Natural killer cell (primary cell): ENCODE measurements at places on chromosomes 6 and 20. TPM values are rescaled to one million over a fixed set of nuclear protein-coding genes. Genes with fewer than 3 reads are reported as not detected.

GRCh38 chr6:149024361-149024760 lies 277.5 kb downstream of the UST start:
- H3K27me3 ChIP-seq = no peaks in the 10 kb centered on the region
- no peak overlapping the region for H3K27ac ChIP-seq
- no peak overlapping the region for H3K4me3 ChIP-seq

DNA sequence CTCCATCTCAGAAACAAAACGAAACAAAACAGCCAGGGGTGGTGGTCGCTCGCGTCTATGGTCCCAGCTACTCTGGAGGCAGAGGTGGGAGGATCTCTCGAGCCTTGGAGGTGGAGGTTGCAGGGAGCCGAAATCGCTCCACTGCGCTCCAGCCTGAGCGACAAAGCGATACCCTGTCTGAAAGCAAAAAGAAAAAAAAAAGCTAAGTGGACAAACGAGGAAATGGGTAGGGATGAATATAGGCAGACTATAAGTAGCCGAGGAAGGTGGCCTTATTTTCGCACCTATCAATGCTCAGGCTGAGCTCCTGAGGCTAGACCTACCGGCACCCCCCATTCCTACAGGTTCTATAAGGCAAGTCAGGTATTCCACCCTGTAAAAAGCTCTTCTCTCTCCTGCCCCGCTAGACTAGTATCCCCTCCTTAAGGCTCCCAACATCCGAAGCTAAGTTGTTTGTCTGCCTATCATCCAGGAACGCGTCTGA lies 650 bp upstream of the CASP8AP2 start:
- peaks cover 16% of the 10 kb centered on the region for H3K4me1 ChIP-seq
- DNase-seq = no peak
- H3K36me3 ChIP-seq = peaks cover 2% of the 10 kb centered on the region

- no peaks in the 10 kb centered on the region for H3K27me3 ChIP-seq
- no peak overlapping the region for H3K4me3 ChIP-seq
- peaks cover 2% of the 10 kb centered on the region for H3K36me3 ChIP-seq
- H3K4me1 ChIP-seq = peaks cover 40% of the 10 kb centered on the region
- H3K27ac ChIP-seq = no peak overlapping the region
Measured at GRCh38 chr6:42786525-42786985, 4.7 kb downstream of the BICRAL start.

GRIK2 gene
- not detected for total RNA-seq

TMEM30A gene
- total RNA-seq = 43.8 TPM
